Dermis lymphatic vessel endothelial cell (primary cell): ENCODE measurements at places on chromosomes 11 and 22. TPM values are rescaled to one million over a fixed set of nuclear protein-coding genes. Genes with fewer than 3 reads are reported as not detected.

SMIM35 gene
- not detected in 2 replicates for total RNA-seq

SYT12 gene
- under 0.01 TPM in 2 replicates for total RNA-seq

GVQW3 gene
- 0.43 and 0.60 TPM in 2 replicates for total RNA-seq

OR6A2 gene
- total RNA-seq = under 0.01 TPM in 1 of 2 replicates, not detected in the other

EMID1 gene
- total RNA-seq = 8.0 and 10.0 TPM in 2 replicates

SLC22A12 gene
- not detected in 2 replicates for total RNA-seq

CFAP300 gene
- total RNA-seq = 0.11 TPM in 1 of 2 replicates, not detected in the other

GRIK4 gene
- not detected in 2 replicates for total RNA-seq

CCDC88B gene
- total RNA-seq = 1.0 and 1.5 TPM in 2 replicates

IGF2 gene
- 0.60 and 7.3 TPM in 2 replicates for total RNA-seq

NRGN gene
- 0.11 and 0.17 TPM in 2 replicates for total RNA-seq

MISFA gene
- 0.34 and 0.98 TPM in 2 replicates for total RNA-seq

OR2AT4 gene
- not detected in 2 replicates for total RNA-seq

PIK3IP1 gene
- total RNA-seq = 30.1 and 38.1 TPM in 2 replicates

SMDT1 gene
- 8.5 and 14.0 TPM in 2 replicates for total RNA-seq

RIMBP3B gene
- total RNA-seq = under 0.01 TPM in 1 of 2 replicates, not detected in the other

CENPM gene
- total RNA-seq = 5.3 and 5.6 TPM in 2 replicates

BAIAP2L2 gene
- 0.09 and 0.33 TPM in 2 replicates for total RNA-seq

PNPLA3 gene
- total RNA-seq = 0.26 and 0.33 TPM in 2 replicates

DBX1 gene
- total RNA-seq = not detected in 2 replicates

LARGE2 gene
- not detected in 2 replicates for total RNA-seq

MMP12 gene
- not detected in 2 replicates for total RNA-seq

OR51E2 gene
- total RNA-seq = not detected in 2 replicates

APOL5 gene
- total RNA-seq = not detected in 2 replicates

OR2AG1 gene
- total RNA-seq = not detected in 2 replicates

DCDC1 gene
- under 0.01 TPM in 2 replicates for total RNA-seq

FADS1 gene
- 18.4 and 29.9 TPM in 2 replicates for total RNA-seq

TEX54 gene
- not detected in 2 replicates for total RNA-seq

OR52N2 gene
- total RNA-seq = not detected in 2 replicates

HORMAD2 gene
- not detected in 2 replicates for total RNA-seq

ART1 gene
- not detected in 2 replicates for total RNA-seq

PRG3 gene
- total RNA-seq = not detected in 2 replicates

B3GAT3 gene
- total RNA-seq = 13.5 and 15.9 TPM in 2 replicates

PLEKHA7 gene
- total RNA-seq = 1.3 and 2.7 TPM in 2 replicates

DEUP1 gene
- total RNA-seq = not detected in 2 replicates

ISX gene
- not detected in 2 replicates for total RNA-seq

KRTAP5-1 gene
- total RNA-seq = not detected in 2 replicates

CAT gene
- total RNA-seq = 40.9 and 46.8 TPM in 2 replicates

CARD10 gene
- 50.7 and 70.0 TPM in 2 replicates for total RNA-seq

RIMBP3C gene
- total RNA-seq = 0.11 and 0.17 TPM in 2 replicates

CCDC15 gene
- total RNA-seq = 0.76 and 1.5 TPM in 2 replicates

MS4A10 gene
- total RNA-seq = not detected in 2 replicates

TMEM132A gene
- total RNA-seq = 61.3 and 76.5 TPM in 2 replicates

CCDC157 gene
- total RNA-seq = 1.3 and 1.5 TPM in 2 replicates

PRAME gene
- not detected in 2 replicates for total RNA-seq

TRIM49 gene
- not detected in 2 replicates for total RNA-seq

CLDN5 gene
- 465 and 759 TPM in 2 replicates for total RNA-seq

ZNF195 gene
- 10.0 and 21.3 TPM in 2 replicates for total RNA-seq
